ENCODE measurements at places on chromosomes 1 and 21.

GRCh38 chr1:42922687-42923366, 35.8 kb downstream of the SLC2A1 start:
- DNase-seq = peak; percentile 94

DNA sequence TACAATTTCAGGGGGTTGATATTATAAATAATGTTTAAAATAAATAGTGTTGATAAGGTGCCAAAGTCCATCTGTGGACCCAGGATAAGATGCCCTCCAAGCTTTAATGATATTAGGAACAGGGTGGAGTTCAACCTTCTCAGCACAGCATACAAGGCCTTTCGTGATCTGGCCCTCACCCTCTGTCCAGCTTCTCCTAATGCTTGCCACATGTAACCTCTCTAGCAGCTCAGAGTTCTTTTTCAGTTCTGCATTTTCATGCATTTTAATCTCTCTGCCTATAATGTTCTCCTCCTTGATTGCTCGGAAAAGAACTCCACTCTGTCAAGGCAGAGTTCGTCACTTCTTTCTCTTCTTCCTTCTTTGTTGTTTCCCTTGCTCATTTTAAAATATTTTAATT, 21.4 kb upstream of the SMAP2 start:
- DNase-seq = no peak

DNA sequence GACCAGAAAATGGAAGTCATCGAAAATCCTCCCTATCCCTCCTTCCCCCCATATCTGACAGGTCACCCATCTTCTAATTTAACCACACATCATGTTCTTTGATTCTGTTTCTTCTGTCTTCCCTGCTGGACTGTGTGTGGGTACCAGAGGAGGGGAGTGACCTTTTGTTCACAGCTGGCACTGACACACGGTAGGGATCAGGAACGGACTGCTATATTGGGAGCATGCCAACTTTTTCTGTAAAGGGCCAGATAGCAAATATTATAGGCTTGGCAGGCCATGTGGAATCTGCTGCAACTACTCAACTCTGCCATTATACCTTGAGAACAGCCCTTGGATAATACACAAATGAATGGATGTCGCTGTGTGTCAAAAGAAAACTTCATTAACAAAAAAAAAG, 7.5 kb upstream of the TOMM20 start:
- DNase-seq = no peak

GRCh38 chr1:59695252-59695651, 119.5 kb upstream of the HOOK1 start:
- no peak for DNase-seq

GRCh38 chr1:175548774-175549173, 194.6 kb downstream of the TNR start:
- no peak for DNase-seq

DNA sequence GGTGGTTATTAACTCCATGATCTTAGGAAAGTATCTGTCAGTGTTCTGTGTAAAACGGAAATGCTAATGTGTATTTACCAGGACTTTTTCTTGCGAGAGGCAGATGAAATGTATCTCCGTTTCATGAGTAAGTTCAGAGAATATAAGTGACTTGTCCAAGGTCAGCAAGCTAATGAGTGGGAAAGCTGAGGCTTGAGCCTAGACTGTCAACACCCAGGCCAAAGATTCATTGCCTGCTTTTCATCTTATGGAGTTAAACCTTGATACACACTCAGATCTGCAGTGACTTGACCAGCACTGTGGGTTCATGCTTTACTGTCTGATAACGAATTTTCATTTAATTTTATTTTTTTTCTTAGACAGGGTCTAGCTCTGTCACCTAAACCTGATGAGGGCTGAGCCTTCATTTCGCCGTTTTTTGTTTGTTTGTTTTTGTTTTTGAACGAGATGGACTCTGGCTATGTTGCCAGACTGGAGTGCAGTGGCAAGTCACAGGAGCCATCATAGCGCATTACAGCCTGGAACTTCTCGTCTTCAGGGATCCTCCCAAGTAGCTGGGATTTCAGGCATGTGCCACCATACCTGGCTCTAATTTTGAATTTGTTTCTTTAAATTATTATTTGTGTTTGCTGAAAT, 918 bp upstream of the JTB start:
- DNase-seq = no peak

DNA sequence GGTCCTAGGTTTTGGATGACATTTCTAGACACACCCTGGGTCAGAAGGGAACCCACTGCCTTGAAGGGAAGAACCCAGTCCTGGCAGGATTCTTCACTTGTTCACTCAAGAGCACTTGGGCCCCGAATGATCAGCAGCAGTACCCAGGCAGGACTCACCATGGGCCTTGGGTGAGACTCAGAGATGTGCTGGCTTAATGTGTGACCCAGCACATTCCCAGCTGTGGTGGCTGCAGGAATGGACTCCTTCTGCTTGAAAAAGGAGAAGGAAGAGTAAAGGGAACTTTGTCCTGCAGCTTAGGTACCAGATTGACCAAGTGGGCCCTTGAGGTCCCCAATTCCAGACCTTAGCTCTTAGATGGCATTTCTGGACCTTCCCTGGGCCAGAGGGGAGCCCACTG, 12.3 kb upstream of the SMAP2 start:
- DNase-seq = no peak

GRCh38 chr1:120178799-120179756, 2.8 kb upstream of the SEC22B start:
- no peak for DNase-seq

GRCh38 chr1:183931646-183932271, 105.8 kb downstream of the COLGALT2 start:
- DNase-seq = no peak

DNA sequence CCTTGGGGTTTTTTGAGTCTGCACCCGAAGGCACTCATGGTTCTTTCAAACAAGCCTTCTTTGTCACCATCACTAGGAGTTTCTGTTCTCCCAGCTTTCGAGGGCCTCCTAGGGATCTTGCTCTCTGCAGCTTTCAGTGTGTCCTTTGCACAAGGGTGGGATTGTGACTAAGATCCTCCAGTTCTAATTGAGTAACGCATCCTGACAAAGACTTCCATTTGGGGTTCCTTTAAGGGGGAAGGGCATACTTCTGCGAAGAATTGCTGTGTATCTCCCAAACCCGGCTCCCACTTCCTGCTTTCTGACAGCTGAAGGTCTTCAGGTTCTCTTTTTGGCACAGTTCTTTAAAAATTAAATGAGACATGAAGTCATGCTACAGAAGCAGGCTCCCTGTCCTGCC, 139.4 kb downstream of the EDEM3 start:
- no peak for DNase-seq

DNA sequence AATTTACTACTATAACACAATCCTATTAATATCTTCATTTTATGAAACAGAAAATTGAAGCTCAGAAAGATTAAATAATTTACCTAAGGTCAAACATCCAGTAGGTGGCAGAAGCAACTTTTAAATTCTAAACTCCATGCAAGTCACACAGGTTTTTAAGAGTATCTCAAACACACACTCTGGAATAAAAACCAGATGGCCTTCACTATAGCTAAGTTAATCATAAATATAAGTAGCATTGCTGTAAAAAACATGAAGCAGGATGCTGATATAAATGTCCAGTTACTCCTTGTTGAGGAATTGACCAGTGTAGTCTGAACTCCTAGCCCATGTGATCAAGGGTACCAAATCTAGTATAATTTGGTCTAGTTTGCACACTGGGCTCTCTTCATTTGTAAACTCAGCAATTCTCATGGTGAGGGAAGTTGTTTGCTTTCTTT, 9.4 kb upstream of the FMO3 start:
- DNase-seq = no peak

DNA sequence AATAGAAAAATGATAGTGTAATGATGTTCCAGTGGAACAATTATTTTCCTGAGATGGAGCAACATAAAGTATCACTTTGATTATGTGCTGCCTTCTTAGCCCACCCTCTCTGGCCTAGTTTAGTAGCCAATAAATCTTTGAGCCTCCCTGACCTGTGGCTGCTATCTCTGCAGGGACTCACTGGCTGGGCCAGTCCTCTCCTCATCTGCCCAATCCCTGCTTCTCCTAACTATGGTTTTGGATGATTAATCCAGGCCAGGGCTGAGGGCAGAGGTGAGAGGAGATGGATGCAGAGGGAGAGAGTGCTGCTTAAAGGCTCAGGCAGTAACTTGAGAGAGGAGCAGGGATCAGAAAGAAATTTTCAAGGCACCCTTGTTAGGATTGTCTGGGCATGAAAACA, 89.0 kb upstream of the CD34 start:
- no peak for DNase-seq

DNA sequence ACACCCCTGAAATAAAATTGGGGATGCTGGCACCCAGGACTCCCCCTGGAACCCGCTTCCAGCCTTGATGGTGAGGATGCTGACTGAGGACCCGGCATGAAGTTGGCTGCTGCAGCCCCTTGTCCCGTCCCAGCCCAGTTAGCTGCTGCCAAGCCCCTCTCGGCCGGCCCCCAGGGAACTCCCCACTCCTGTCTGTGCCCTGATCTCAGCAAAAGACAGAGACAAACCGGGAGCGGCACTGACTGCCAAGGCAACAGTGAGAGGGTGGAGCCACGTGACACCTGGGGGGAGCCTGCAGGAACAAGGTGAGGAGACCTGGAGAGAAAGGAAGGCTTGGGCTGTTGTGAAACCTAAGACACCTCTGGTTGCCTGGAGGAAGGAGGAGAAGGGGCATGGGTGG, 24.7 kb downstream of the CASZ1 start:
- no peak for DNase-seq

GRCh38 chr1:112618721-112619517, at the start of gene ST7L:
TSS of gene ST7L (minus strand) at chr1:112619141. CDS start at chr1:112619113, 28 bp downstream.
- no peak for DNase-seq

- DNase-seq = no peak
Measured at GRCh38 chr21:42411197-42411869, 7.6 kb downstream of the UBASH3A start.

- no peak for DNase-seq
Measured at GRCh38 chr21:38773099-38774061, 32.3 kb upstream of the ETS2 start.

DNA sequence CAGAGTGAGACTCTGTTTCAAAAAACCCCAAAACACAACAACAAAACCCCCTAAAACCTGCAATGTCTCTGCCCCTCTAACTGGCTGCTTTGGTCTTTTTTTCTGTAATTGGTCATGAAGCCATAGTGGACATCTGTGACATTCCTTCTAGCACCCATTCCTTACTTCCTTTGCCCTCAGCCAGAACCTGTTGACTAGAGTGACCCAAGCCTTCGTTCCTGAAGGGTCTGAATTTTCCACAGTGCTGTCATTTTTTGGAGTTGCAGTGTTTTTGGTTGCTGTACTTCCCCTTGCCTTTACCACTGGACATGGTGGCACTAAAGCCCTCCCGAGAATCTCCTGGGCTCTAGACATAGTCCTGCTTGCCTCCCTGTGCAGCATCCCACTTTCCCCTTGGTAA, 48.5 kb upstream of the LIN9 start:
- DNase-seq = no peak

- no peak for DNase-seq
Measured at GRCh38 chr1:177959811-177960515, 9.9 kb downstream of the SEC16B start.

DNA sequence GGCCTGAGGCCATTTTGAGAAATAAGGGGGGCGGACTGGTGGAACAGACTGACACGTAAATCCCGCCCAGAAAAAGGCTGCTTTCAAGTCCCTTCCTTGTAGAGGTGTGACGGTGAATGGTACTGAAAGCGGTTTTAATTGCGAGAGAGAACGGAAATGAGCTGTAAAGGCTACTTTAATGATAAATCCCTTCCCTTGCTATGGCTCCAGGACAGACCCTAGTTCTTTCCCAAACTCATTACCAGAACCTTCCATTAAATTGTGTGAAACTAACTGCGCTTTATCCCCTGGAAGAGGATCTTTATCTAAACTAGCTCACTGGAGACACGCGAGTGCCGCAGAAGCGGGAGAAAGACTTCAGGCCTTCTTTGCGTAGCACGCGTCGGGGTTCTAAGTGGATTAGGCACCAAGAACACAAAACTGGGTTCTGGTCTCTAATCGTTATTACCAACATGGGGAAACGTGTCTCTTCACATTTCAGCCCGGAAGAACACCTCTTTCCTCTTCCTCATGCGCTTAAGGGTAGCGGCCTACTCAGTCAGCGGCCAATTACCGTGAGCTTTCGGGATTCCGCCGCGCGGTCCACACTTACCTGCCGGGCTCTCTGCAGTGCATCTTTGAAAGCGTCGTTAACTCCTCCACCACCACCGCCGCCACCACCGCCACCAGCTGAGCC, 441 bp downstream of the FUBP1 start:
- peak; percentile 66 for DNase-seq

DNA sequence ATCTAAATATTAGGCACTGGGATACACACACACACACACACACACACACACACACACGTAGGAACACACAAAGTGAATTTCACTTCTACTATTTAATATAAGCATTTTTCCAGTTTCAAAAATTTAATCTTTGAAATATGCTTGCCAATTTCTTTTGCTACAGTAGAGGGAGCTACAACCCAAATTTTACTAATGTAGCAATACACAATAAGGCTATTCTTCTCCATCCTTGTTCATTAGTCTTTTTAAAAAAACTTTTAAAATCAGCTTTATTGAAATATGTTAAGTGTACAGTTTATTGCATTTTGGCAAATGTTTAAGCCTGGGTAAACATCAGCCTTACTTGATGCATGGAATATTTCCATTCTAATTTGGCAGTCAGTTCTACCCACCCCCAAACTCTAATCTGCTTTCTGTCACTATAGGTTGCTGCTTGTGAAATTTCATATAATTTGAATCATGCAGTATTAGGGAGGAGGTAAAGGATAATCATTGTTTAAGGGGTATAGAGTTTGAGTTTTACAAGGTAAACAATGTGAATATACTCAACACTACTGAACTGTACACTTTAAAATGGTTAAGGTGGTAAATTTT, 93.0 kb upstream of the TENT5C start:
- DNase-seq = no peak

DNA sequence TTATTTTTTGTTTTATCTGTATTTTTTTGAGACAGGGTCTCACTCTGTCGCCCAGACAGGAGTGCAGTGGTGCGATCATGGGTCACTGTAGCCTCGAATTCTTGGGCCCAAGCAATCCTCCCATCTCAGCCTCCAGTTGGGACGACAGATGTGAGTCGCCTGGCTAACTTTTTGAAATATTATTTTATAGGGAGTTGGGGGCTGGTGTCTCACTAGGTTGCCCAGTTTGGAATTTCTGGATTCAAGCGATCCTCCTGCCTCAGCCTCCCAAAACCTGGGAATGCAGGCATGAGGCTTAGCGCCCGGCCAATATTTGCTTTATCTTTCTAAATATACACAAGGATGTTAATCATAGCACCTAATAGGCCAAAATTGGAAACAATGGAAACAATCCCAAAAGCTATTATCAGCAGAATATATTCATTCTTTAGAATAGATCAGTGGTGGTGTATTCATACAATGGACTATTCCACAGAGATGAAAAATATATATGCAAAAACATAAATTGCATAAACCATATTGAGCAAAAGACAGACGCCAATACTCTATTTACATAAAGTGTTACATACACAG, 55.9 kb downstream of the DAP3 start:
- DNase-seq = no peak

GRCh38 chr1:160767395-160768294, 28.3 kb upstream of the LY9 start:
- DNase-seq = no peak

Measured in CMK (cell line).